ENCODE measurements at places on chromosomes 7 and 10.
A peak's percentile ranks its signal among the peaks of the same experiment; 100 is the strongest.

DNA sequence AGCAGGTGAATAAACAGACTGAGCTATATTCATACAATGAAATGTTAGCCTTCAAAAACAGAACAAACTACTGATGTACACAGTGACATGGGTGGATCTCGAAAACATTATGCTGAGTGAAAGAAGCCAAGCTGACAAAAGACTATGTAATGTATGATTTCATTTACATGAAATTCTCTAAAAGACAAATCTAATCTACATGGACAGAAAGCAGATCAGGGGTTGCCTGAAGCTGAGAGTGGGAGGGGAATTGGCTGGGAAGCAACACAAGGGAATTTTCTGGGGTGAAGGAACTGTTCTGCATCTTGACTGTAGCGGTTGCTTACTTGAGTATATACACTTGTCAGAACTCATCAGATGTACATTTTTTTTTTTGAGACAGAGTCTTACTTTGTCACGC lies 121.7 kb upstream of the SVIL start:
- DNase-seq, result no peak

DNA sequence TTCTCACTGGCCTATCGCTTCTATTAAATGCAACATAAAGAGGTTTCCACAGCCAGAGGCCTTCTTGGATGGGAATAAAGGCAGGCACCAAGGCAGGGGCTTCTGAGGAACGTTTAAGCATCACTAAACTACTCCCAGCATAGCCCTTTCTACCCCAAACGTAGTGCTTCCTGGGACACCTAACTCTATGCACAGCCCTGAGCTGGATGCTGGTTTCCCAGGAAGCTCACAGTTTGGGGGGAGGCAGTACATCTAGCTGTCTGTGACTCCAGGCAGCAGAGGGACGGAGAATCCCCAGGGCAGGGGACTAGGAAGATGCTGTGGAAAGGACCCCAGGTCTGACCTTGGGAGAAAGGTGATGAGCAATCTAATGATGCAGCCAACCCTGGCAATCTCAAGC lies 192.8 kb upstream of the ZMIZ1 start:
- no peak for DNase-seq

- DNase-seq, result peak; percentile 8
Measured at GRCh38 chr10:73585327-73585726, 5.8 kb downstream of the USP54 start.

- peak; percentile 34 for DNase-seq
Measured at GRCh38 chr7:97179454-97180104, 62.1 kb downstream of the SDHAF3 start.

DNA sequence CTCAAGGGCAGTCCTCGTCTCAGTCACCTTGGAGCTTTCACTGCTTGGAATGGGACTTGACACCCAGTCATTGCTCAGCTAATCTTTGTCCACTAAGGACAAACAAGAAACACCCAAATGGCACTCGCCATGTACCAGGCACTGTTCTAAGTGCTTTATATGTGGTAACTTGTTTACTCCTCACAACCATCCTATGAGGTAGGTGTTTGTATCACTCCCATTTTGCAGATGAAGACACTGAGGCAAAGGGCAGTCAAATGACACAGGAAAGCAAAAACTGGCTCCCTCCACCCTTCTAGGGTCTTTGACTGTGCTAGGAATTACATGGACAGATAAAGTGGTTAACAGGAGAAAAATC lies 24.7 kb downstream of the DNAJB12 start:
- no peak for DNase-seq

DNA sequence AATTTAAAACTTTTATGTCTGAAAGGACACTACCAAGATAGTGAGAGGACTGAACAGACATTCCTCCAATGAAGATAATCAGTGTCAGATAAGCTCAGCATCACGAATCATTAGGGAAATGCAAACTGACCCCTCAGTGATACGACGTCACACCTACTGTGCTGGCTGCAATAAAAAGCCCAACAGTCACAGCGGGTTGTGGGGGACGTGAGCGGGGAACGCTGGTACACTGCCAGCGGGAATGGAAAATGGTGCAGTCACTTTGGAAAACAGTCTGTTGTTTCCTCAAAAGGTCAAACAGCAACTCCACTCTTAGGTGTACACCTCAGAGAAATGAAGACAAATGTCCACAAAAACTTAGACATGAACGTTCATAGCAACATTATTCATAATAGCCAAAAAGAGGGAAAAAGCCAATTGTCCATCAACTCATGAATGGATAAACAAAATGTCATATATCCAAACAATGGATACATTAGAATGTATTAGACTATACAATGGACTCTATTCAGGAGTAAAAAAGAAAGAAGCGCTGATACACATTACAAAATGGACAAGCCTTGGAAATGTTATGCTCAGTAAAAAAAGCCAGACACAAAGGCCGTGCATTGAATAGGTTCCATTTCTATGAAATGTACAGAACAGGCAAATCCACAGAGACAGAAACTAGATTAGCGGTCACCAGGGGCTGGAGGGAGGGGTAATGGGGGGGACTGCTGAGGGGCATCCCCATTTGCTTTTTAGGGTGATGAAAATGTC lies 2.4 kb upstream of the ECHS1 start:
- DNase-seq, result no peak

GRCh38 chr10:107901076-107901475 lies 736.6 kb upstream of the SORCS1 start:
- no peak for DNase-seq

GRCh38 chr7:116316838-116317628 lies 106.7 kb downstream of the TES start:
- DNase-seq, result peak; percentile 34

GRCh38 chr7:158452331-158452730 lies 135.3 kb downstream of the PTPRN2 start:
- DNase-seq, result no peak

- no peak for DNase-seq
Measured at GRCh38 chr7:105712877-105713276, 131.6 kb upstream of the EFCAB10 start.

DNA sequence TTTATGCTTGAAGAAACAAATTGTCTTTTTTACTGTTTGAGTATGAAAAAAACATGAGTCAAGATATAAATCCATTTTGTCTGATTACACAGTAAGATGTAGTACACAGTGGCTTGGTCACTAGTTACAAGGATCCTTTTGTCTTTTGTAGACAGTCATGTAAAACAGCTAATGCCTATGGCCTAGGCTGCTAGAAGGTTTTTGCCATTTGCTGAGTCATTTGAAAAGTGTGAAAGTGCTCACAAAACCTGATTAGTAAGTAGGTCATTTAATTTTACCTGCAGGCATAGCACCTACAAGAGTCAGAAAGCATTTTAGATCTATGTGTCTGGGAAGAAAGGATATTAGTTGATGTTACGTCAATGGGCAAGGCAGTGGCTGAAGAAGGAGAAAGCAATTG lies 819.4 kb downstream of the MAGI2 start:
- DNase-seq, result no peak

GRCh38 chr7:79684384-79684783 lies 230.9 kb upstream of the MAGI2 start:
- DNase-seq, result no peak

GRCh38 chr7:108193594-108194498 lies 63.7 kb upstream of the LAMB4 start:
- DNase-seq, result no peak

DNA sequence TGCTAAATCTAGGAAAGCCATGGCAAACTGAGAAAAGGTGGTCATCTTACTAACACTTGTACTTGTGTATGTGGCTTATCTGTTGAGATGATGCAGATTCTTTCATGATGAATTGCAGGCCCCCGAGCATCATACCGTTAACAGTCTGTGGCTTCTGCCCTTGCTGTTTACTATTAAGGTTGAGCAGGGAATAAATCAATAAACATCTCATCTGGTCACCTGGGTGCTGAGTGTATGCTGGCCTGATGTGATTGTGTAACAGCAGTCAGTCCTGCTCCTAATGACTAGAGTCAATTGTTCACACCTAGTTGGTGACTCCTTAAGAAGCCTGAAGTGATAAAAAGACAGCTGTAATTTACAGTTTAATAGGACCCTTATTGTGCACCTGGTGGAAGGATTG lies 8.3 kb upstream of the GNAT3 start:
- DNase-seq, result no peak

- no peak for DNase-seq
Measured at GRCh38 chr10:127734753-127735152, 2.2 kb upstream of the FOXI2 start.

GRCh38 chr7:133724148-133724547 lies 403.0 kb upstream of the LRGUK start:
- DNase-seq, result no peak

DNA sequence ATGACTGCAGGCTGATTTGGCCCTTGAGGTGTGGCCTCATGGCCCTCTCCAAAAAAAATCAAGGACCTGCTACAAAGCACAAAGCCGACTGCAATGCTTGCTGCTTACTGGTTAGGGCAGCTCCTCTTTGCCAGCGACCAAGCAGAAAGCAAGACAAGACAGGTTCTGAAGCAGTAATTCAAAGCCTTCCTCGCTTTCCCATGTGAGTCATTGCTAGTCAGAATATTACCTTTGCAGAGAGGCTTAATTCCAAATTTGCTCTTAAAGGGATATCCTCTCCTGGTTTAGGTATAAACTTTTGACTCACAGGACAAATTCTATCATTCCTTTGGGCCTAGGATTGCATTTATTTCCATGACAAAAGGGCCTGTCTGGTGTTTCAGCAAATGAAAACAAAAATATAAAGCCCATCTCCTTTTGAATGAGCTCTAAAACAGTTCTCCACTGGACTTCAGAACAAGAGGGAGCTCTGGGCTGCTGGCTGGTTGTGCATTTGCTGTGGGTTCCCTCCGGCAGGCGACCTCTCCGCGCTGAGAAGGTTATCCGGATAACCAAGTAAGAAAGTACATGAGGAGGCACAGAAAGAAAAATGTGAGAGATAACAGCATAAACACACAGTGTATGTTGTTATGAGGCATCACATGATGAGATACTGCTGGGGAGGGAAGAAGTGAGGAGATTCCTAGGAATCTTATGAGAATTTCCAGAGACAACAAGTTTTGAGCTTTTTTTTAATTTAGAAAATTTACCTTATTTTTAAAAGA lies 90.8 kb downstream of the EGFR start:
- no peak for DNase-seq

GRCh38 chr7:34501156-34501555 lies 156.9 kb upstream of the NPSR1 start:
- DNase-seq, result no peak

DNA sequence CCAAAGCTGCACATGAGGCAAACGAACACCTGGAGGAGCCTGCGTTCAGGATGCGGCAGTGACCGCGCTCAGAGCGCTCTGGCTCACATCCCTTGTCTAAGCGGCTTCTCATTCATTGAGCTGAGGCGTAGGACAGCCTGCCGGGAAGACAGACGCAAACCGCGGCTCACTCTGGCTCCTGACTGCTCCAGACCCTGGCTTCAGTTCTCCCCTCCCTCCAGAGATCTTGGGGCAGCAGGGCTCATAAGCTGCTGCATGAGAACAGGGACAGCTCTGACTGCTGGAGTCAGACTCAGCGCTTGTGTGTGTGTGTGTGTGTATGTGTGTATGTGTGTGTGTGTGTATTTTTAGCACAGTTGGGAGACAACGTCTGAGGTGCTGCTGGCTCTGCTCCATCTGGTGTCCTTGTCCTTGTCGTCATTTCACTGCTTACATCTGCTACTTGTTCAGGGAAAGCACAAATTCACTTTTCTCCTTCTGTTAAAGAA lies 15.8 kb upstream of the LYZL2 start:
- peak; percentile 66 for DNase-seq

DNA sequence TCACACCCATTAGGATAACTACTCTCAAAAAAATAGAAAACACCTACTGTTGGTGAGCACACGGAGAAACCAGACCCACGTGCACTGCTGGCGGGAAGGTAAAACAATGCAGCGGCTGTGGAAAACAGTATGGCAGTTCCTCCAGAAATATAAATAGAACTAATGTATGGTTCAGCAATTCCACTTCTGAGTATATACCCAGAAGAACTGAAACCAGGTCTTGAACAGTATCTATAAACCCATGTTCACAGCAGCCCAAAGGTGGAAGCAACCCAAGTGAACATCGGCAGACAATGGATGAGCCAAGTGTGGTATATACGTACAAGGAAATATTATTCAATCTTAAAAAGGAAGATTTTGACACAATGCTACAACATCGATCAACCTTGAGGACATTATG lies 164.7 kb downstream of the ZMYND11 start:
- no peak for DNase-seq

- DNase-seq, result peak; percentile 38
Measured at GRCh38 chr10:43138757-43139241, 554 bp downstream of the CSGALNACT2 start.

- peak; percentile 76 for DNase-seq
Measured at GRCh38 chr7:100483722-100484672, at the start of gene NYAP1. NYAP1 (plus strand) TSS chr7:100483927; CDS start chr7:100485312, 1,385 bp downstream.

GRCh38 chr10:112589081-112589480 lies 142.1 kb downstream of the VTI1A start:
- DNase-seq, result no peak

DNA sequence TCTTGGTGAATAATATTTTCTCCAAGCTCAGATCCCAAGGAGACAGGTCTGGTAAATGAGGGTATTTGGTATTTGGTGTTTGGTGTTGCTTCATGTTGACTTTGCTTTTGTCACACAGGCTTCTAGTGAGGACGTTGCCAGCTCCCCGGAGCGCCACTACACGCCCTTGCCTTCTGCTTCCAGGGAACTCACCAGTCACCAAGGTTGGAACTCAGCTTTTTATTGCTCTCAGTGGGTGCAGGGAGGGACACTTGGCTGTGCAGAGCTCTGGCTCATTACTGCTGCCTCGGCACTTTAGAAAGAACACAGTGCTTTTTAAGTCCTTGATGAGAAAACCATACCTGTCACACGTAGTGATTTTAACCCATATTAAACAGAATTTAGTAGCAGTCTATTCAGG lies 892.9 kb downstream of the LRMDA start:
- DNase-seq, result no peak

DNA sequence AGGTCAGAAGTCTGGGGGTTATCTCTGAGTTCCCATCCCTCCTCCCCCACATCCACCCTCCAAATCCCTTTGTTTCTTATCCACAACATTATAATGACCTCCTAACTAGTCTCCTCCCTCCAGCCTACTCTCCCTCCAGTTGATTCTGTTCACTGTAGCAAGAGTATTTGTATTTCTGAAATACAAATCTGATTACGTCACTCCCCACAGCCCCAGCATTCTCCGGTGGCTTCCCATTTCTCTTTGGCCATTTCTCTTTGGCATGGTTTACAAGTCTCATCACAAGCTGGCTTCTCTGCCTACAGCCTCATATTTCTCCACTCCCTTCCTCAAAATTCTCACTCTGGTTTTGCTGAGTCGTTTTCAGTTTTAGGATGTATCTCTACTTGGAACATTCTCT lies 24.6 kb upstream of the MRPS33 start:
- DNase-seq, result no peak

GRCh38 chr10:84452003-84452402 lies 123.6 kb downstream of the CCSER2 start:
- no peak for DNase-seq
